ENCODE measurements at places on chromosomes 11 and 22.

GRCh38 chr11:87338046-87338639, 300.4 kb downstream of the TMEM135 start:
- DNase-seq, result no peak

GRCh38 chr11:117271208-117271607, 19.9 kb upstream of the BACE1-AS start:
- DNase-seq, result no peak

- peak; percentile 73 for DNase-seq
Measured at GRCh38 chr11:13278609-13279486, 1.3 kb downstream of the BMAL1 start.

- no peak for DNase-seq
Measured at GRCh38 chr11:78657968-78658839, 83.5 kb upstream of the NARS2 start.

- no peak for DNase-seq
Measured at GRCh38 chr22:23205339-23206049, 25.2 kb downstream of the BCR start.

DNA sequence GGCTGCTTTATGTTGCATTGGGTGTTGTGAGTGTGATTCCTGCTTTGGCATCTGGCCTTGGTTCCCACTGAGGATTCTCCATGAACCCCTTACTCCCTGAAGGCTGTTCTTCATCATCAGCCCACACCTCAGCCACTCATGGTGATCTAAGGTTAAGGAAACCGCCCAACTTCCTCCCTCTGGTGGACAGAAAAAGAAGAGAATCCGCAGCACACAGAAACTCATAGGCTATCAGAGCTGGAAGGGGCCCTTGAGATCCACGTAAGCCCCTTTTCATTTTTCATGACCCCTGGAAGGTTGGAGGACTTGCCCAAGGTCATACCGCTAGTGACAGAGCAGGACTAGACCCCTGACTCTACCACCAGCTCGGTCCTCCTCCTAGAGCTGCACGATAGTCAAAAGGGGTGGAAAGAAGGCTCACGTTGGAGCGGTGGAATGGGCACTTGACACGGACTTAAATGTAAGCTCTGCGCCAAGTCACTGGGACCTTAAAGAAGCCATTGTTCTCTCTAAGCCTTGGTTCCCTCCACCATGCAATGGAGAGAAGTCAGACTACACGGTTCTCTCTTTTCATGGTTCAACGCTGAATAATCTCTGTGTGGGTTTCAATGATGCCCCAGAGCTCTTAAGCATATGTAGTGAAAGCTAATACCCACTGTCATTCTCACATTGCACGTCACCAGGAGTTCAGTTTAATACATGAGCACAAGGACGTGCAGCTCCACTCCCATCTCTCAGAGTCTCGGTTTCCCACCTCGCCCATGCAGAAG, 83.6 kb upstream of the CRTAM start:
- no peak for DNase-seq

- no peak for DNase-seq
Measured at GRCh38 chr11:55714982-55715888, 53.2 kb downstream of the OR4C6 start.

- no peak for DNase-seq
Measured at GRCh38 chr11:20047769-20048154, 112.5 kb downstream of the DBX1 start.

GRCh38 chr11:84855508-84856245, 771.5 kb downstream of the DLG2 start:
- no peak for DNase-seq

DNA sequence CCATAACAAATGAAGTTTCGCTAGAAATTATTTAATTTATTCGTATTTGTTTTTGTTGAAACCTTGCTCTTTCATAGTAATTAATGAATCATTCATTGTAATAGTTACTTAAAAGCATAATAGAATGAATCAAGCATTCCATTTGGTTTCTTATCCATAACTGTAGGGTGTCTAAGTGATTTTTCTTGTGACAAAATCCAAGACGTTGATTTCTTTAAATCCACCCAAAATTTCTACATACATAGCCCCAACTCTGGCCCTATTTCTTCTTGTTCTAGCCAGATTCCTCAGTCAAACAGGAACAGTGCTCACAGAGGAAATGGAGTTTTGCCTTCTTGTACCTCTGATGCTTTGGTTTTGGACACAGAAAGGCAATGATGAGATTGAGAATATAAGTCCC, 25.5 kb downstream of the UBASH3B start:
- no peak for DNase-seq

GRCh38 chr22:50683994-50684371, 11.4 kb downstream of the SHANK3 start:
- DNase-seq, result no peak

- DNase-seq, result no peak
Measured at GRCh38 chr11:12845163-12845562, 164.0 kb upstream of the RASSF10 start.

GRCh38 chr11:121337078-121337477, 44.5 kb downstream of the SC5D start:
- no peak for DNase-seq

DNA sequence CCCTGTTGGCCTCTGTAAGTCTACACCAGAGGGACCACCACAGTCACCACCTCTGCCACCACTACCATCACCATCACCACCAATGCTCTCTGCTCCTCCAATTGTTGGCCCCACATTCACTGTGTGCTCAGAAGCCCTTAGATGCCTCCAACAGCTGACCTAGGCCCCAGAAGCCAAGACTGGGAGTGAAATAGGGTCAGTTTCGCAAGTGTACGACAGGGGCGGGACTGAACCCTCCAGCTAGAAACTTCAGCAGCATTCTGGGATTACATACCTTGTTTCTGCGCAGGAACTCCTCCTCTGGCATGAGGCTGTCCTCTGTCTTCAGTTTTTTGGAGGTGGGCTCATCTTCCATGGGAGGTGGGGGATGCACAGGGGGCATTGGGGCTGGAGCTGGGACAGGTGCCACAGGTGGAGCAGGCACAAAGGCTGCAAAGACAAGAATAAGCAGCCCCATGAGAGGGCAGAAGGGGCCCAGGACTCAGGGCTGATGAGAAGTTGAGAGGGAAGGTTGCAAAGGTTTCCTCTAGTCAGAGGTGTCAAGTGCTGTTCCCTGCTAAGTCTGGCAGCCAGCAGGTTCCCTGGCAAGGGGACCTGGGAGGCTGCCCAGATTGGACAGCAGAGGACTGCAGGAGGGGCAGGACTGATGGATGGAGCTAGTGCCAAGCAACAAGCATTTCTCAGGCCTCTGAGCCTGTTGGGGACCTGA, 10.2 kb upstream of the TBC1D10A start:
- no peak for DNase-seq

DNA sequence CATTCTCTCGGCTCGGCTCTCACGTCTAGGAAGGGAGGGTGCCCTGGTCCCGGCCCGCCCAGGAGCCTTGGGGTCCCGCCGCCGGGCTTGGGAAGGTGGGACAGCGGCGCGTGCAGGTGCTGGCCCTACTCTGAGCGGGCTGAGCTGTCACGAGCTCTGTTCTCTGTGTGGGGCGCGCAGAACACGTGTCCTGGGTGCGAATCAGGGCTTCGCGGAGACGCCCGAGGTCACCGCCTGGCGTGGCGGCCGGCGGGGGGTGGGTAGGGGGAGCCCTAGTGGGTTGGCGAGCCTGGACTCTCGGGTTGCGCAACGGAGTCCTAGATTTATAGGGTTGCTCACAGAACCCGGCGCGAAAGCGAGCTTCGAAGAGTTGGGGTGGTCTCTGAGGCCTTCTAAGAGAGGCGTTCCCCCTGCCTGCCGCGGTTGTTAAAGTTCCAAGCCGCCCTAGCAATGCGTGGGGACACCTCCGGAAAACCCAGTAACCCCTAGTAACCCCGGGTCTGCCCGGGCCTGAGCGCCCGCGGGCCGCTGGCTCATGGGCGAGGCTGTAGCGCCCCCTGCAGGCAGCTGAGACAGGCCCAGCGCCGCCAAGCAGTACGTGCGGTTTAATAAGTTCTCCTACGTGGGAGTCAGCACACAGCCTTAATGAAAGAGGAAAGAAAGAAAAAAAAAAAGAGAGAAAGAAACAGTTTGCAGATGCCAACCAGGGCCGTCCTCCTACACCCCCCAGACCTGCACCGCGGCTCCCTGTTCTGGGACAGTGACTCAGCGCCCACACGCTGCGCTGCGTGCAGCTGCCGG, 2.7 kb downstream of the ADM start:
- peak; percentile 93 for DNase-seq

DNA sequence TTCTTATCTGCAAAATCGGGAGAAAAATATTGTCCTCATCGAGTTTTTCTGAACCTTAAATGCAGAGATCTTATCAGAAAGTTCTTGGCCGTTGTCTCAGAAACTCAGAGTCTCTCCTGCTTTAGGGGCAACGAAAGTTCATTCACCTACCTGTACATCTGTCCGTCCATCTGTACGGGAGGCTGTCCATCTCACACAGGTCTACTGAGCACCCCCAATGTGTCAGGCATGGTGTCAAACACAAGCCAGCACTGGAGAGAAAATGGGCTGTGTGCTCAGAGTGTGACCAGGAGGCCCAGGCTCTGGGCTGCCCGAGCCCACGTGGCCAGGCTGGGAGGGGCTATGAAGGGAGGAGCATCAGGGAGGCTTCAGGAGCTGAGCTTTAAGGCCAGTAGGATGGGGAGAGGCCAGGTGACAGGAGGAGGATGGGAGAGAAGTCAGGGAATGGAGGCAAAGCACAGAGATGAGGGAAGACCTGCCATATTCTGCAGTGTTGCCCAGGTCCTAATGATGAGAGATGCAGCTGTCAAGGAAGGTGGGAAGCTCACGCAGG, 62.4 kb upstream of the MYEOV start:
- DNase-seq, result no peak

DNA sequence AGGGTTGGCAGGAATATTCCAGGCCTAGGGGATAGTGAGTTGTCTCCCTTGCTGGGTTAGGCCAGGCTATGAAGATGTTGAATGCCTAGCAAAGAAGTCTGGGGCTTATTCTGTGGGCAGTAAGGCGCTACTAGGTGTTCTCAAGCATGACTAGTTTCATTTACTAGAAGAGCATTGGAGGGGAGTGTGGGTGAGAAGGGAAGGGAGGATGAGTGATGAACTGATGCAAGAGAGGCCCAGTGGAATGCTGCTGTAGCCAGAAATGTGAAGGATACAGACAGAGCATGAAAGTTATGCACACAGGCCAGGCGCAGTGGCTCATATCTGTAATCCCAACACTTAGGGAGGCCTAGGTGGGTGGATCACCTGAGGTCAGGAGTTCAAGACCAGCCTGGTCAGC, 33.5 kb downstream of the POU2F3 start:
- DNase-seq, result no peak

GRCh38 chr11:67651976-67652781, 1.6 kb upstream of the ACY3 start:
- no peak for DNase-seq

DNA sequence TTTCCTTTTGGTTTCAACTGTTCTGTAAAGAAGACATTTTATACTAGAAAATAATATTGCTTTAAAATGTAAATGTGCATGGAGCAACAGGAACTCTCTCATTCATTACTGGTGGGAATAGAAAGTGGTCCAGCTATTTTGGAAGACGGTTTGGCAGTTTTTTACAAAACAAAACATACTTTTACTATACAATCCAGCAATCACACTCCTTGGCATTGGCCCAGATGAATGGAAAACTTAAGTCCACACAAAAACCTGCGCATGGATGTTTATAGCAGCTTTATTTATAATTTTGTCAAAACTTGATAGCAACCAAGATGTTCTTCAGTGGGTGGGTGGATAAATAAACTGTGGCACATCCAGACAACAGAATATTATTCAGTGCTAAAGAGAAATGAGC, 49.9 kb upstream of the SEPTIN5 start:
- no peak for DNase-seq

GRCh38 chr11:15905366-15906104, 450.8 kb downstream of the SOX6 start:
- no peak for DNase-seq

GRCh38 chr22:48615171-48616008, 1212.3 kb downstream of the BRD1 start:
- DNase-seq, result no peak

GRCh38 chr11:28679795-28680468, 571.7 kb downstream of the METTL15 start:
- DNase-seq, result no peak

GRCh38 chr11:61698173-61698948, 18.2 kb downstream of the DAGLA start:
- DNase-seq, result no peak

- DNase-seq, result peak; percentile 64
Measured at GRCh38 chr11:62923601-62924411, 2.6 kb upstream of the CHRM1 start.

DNA sequence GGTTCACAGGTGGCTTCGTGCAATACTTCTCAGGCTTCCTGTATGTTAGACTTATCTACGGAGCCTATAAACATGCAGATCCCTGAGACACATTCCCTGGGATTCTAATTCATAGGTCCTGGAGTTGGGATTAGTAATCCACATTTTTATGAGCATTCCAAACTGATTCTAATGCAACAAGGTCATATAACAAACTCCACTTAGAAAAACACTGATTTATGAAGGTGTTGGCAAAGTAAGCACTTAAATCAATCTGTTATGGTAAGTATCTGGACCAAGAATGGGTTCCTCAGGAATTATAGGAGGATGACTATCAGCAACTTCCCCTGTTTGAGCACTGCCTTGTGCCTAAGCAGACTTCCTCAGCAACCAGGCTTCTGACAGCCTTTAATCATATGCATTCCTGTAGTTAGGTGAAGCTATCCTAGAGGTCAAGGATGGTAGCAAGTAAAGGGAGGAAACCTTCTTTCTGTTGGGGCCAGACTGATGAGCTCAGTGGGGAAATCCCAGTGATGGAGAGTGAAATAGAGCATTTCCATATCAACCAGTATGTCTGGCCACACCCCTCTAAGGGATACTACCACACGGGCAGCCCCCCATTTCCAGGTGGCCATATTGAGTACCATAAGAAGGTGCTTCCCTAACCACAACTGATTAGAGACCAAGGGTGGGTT, 89.6 kb downstream of the RASSF10 start:
- DNase-seq, result no peak

DNA sequence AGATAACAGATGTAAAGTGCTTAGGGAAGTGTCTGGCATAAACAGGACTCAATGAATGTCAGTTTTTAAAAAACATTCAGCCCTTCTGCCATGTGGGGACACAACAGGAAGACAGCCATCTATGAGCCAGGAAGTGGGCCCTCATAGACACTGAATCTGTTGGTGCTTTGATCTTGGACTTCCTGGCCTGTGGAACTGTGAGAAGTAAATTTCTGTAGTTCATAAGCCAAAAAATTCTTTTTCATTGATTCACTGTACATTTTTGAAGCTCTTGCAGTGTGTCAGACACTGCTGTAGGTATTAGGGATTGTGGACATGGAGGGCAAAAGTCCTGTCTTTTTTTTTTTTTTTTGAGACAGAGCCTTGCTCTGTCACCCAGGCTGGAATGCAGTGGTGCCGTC, 188.6 kb downstream of the HIPK3 start:
- DNase-seq, result no peak

DNA sequence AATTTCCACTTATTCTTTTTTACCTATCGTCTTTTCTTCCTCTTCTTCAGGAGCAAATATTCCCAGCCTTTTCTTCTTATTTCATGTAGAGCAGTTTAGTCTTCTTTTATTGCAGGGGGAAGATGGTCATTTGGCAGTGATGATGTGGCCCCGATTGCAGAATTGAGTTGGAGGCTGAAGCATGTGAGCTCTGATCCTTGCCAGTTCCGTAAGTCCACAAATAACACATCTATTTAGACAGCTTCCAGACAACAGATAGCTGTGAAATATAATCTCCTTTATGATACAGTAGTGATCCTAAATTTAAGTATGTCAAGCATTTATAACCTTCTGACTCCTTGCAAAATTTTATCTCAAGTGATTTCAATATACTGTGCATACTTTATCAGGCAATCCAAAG, 27.5 kb downstream of the REXO2 start:
- no peak for DNase-seq
